ENCODE measurements at places on chromosomes 1 and 21.

DNA sequence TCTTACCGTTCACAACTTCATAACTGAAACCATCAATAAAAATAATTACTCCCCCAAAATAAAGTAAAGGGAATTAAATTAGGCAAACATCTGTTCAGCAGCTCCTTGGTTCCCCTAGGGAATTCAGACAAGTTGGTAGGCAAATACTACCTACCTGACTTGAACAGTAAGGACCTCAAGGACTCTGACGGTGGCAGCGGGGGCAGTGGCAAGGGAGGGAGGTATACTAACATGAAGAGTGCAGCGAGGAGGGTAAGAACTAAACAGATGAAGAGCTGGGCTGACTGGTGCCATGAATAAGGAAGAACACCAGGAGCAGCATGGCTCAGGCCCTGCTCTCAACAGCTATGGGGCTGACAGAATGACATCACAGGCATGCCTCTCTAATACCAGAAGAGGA lies 33.1 kb downstream of the MTOR start:
- no peak for DNase-seq

GRCh38 chr1:19453741-19454201 lies 31.6 kb downstream of the CAPZB start:
- no peak for DNase-seq

- DNase-seq: no peak
These were observed 79.1 kb upstream of the PLPPR4 start for GRCh38 chr1:99185196-99185595.

- DNase-seq: no peak
These were observed 119.0 kb downstream of the CNIH3 start for GRCh38 chr1:224735159-224735558.

- DNase-seq: no peak
These were observed 28.6 kb upstream of the FCAMR start for GRCh38 chr1:206998816-206999215.

DNA sequence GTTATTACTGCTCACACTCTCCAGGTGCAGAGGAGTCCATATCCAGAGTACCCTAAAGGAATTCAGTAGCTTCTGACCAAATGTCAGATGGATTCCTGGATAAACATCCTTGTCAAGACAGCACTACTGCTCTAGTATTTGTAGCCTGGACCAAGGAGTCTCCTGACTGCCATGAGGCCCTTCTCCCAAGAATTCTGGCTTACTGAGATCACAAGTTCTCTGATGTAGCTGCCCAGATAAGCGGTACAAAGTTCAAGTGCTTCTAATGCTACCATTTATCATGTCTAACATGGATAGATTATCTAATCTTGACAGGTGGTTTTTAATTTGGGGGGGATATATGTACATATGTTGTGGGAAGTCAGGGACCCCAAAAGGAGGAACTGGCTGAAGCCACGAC lies 196.6 kb upstream of the HMCN1 start:
- DNase-seq: no peak

DNA sequence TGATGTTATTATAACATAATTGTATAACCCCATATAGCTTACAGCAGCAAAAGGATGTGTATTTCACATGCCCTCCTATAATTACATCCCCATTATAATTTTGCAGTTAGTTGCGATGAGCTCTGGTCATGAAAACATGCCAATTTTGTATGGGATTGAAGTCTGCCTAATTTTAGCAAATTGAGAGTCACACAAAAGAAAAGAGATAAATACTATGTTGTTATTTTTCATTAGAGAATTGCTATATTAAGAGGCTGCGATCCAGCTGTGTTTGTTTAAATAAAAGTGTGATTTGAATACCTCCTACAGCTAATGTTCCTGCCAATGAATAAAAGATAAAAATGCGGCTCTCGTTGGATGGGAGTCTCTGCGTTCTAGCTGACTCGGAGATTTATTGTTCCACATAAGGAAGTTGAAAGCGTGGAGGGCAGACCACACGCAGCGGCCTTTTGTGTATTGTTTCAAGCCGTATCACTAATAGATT lies 461.0 kb upstream of the NFIA start:
- DNase-seq: no peak

DNA sequence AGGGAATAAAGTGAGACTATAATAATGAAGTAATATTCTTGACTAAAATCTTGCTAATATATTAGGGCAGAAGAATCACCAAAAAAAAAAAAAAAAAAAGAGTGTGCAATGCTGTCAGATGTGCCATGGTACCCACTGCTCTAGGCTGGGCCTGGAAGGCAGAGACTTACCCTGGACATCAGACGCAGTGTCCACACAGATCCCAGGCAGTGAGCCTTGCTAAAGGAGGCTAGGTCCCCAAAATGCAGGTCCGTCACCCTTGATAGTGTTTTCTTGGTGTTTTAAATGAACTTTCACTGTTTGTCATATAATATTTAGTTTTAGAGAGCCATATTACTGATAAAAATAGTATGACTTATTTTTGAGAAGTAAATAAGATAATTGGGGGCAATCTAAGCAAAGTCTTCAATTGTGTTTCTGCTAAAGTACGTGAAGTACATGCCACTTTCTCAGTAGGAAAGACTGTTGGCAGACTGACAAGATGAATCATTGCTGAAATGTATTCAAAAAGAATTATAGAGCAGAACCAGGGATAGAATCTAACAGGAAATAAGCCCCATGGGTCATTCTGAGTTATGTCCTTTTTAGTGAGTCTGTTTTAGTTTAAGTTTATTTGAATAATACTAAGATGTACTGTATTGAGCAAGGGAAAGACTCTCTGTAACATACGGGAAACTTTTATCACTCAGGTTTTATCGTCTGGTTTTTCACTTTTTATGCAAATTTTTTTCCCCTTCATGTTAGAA lies 74.6 kb upstream of the PDC start:
- DNase-seq: no peak

DNA sequence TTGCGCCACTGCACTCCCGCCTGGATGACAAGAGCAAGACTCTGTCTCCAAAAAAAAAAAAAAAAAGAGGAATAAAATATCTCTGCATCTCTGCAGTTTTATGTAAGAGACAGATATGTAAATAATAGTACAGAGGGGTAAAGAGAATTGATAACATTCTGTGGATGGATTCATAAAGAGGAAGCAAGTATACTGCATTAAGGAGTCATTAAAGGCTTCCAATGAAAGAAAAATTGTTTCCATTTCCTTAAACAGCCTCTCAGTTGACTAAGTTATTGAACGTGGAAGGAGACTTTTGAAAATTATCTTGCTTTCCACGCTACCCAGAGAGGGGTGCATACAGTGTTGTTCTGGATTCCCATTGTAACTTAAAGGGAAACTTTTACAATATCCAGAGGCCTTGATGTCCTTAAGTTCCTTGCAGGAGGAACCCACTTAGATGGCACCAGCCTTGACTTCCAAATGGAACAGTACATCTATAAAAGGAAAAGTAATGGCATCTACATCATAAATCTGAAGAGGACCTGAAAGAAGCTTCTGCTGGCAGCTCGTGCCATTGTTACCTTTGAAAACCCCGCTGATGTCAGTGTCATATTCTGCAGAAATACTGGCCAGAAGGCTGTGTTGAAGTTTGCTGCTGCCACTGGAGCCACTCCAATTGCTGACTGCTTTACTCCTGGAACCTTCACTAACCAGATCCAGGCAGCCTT lies 13.8 kb downstream of the CEP350 start:
- no peak for DNase-seq

DNA sequence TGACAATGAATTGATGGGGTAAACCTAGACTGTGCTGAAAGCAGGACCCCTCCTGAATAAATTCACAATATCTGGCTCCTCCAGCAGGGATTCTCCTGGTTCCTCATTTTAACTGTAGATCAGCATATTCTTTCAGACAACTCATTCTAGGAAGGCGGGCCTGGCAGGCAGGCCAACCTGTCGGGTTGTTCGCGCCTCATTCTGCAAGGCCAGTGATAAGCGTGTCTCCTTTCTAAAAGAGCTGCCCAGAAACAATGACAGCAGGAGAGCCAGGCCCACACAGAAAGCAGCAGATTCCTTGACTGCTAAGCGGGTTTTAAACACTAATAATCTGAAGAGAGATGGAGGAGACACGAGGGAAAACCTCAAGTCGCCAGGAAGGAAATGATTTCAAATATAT lies 70.0 kb downstream of the NTPCR start:
- DNase-seq: no peak

- DNase-seq: no peak
These were observed 72.0 kb downstream of the NID1 start for GRCh38 chr1:235992868-235993267.

DNA sequence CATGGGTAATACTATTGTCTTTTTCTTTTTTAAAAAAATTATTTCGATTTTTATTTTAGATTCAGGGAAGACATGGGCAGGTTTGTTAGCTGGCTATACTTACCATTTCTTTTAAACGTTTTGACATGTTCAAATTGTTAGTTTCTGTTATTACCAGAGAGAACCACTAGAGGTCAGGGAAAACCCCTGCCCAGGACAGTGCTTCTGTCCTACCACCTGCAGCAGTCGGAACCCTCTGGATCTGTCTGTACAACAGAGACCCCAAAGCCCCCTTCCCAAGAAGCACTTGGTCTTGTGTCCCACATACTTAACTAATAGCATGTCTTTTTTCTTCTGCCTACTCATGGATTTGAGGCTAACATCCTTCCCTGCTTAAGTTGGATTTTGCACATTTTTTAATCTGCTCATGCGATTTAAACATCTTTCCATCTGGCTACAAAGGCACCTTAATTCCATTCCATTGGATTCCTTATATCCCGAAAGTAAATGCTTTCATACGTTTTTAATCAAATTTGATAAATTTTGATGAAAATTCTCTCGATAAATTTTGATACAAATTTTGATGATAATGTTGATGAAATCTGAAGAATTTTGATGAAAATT lies 10.0 kb upstream of the C1orf115 start:
- DNase-seq: peak; percentile 64

GRCh38 chr1:159076438-159077119 lies at the start of gene AIM2:
AIM2 (minus strand) TSS chr1:159076766; CDS start chr1:159073499, 3,267 bp downstream.
- peak; percentile 33 for DNase-seq

DNA sequence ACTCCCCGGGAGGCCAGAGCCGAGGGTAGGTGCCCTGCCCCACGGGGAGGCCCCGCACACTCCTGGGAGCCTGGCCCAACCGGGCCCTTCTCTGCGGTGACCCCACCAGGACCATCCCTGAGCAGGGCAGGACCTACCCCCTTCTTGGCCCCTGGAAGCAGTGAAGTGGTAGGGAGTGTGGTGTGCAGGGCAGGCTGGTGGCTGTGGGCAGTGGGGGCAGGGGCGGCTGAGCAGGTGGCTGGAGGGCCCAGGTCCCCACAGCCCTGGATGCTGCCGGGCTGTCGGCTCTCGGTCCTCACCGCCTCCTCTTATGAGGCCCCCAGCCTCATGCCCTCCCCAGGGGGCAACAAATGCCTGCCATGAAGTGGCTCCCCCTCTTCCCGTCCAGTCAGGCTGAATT lies 19.5 kb downstream of the PLCH2 start:
- no peak for DNase-seq

- DNase-seq: peak; percentile 11
These were observed 674 bp upstream of the ATXN7L2 start for GRCh38 chr1:109482791-109483671.

DNA sequence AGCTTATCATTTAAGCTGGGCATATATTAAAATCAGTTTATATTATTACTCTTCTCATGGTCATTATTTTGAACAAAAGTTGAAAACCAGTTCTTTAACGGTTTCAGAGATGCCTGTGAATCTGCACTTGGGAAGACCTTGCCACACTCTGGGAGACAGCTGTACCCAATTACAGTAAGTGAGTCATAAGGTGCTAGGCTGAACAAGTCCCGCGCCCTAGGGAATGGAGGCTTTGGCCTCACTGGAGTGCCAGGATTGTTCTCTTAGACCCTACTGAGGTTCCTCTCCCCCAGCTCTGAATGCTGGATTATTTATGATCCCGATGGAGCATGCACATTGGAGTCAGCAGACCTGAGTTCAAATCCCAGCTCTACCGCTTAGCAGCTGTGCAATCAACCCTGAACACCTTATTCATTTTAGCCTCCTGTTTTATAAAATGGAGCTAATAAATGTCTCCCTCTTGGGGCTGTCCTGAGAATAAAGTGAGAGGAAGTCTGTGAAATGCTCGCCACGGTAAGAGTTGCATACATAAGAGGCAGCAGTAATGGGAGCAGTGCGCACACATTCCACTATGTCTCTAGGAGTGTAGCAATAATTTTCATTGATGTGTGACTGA lies 266.2 kb downstream of the FOXD2 start:
- DNase-seq: peak; percentile 47

DNA sequence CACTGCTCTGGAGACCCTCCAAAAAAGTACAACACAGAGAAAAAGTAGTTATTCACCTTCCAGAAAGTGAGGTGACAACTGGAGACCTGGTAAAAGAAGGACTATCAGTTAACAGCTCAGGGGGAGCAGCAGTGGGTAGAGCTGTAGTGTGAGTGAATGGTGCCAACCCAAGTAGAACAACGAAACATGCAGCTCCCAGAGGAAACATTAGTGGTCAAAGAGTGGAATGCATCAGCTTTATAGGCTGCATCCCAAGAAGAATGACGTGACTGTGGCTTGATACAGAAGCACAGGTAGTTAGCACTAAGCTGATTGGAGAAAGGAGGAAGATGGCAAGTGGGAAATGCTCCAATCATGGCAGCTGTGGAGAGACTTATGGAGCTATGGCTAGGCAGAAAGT lies 275.7 kb upstream of the CAMK1G start:
- DNase-seq: no peak

GRCh38 chr1:176837708-176838107 lies 326.8 kb downstream of the ASTN1 start:
- no peak for DNase-seq

DNA sequence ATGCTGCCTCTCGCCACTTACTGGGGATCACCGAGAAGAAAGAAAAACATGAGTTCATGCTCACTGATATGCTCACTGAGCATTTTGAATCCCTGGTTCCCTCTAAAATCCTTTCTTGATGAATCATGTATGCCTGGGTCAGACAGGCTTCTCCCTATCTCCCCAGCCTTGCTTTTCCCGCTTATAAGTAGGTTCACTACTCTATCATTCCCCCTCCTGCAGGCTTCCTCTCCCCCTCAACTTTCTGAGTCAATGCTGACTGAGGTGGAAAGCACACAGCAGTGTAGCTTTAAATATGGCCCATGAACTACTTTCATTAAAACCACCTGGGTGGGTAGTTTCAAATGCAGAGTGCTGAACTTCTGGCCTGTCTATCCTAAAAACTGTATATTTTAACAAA lies 41.7 kb downstream of the FMO4 start:
- DNase-seq: no peak

DNA sequence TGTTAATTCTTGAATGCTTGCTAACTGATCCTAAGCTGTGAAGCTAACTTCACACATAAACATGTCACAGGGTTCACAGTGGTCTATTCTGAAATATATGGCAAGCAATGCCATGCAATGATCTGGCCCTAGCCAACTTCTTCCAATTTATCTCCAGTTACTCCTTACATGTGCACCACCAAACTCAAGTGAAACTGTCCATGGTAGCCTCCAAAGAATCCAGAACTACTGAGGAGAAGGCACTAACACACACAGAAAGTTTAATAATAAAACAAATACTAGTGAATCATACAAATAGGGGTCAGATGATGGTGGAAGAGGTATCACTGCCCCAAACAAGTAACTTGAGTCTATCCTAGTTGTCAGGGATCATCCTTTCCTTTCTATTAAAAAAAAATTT lies 172.6 kb upstream of the RAB4A start:
- DNase-seq: no peak
